ENCODE measurements at places on chromosomes 3 and 15.
A peak's percentile ranks its signal among the peaks of the same experiment; 100 is the strongest.

- DNase-seq = no peak
Observed at GRCh38 chr15:100099976-100100375, 241.8 kb downstream of the ADAMTS17 start.

DNA sequence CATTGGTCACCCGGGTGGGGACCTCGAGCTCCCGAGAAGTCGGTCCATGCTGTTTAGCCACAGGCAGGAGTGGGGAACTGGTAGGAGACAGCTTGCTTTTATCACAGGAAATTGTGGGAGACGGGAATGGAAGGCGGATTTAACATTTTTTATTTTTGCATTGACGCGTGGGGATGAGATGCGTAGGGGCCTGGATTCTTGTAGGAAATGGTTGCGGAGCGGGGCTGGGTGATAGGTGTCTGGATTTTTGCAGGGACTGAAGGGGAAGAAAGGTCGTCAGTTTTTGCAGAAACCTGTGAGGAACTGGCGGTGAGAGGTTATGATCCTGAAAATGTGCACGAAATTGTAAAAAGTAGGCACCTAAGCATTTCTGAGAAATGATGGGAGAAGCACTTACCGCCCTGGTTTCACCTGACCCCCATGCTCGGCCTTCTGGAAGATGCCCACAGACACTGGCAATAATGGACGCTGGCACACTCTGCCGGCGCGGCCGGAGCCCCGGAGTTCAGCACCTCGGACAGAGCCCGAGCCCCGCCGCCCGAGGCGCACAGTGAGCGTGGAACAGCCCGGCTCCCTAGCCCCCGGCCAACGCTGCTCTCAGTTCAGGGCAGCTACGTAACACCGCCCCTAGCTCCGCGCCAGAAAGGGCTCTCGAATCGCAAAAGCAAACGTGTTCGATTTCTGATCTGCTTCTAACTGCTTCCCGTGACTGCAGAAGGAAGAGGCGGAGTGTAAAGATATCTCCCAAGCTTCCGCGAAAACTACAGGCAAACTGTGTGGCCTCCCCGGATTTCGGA, 928 bp downstream of the ANKRD34C start:
- no peak for DNase-seq

DNA sequence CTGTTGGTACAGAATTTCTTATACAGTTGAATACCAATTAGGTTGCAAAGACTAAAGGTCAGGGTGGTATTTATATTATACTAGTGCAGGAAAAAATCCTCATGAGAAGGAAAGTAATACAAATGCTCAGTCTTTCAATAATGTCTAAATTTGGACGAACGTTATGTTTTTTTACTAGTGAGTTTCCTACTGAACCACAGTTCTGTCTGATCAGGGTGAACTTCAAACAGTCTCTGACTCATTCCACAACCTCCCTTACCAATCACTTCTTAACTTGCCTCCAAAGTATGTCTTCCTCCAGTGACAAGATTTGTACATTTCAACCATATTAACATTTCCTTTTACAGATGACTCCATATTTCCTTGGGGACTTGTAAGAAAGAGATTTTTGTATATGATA, 3.4 kb downstream of the TMEM212 start:
- DNase-seq = no peak

DNA sequence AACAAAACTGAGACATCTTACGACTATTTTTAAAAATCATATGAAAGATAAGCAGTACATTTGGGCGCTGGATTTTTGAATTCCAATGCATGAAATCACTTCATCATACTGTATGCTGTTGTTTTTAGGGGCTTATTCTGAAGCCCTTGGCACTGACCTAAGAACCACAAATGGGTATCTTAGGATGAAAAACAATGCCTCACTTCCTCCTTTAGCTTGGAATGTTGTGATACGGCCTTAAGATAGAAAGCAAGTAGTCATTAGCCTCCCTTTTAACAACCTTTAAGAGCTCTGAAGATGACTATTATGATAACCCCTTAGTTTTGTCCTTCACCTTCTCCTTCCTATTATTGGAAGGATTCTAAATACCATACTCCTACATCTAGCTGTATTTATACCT, 289.8 kb downstream of the ARPP21 start:
- no peak for DNase-seq

DNA sequence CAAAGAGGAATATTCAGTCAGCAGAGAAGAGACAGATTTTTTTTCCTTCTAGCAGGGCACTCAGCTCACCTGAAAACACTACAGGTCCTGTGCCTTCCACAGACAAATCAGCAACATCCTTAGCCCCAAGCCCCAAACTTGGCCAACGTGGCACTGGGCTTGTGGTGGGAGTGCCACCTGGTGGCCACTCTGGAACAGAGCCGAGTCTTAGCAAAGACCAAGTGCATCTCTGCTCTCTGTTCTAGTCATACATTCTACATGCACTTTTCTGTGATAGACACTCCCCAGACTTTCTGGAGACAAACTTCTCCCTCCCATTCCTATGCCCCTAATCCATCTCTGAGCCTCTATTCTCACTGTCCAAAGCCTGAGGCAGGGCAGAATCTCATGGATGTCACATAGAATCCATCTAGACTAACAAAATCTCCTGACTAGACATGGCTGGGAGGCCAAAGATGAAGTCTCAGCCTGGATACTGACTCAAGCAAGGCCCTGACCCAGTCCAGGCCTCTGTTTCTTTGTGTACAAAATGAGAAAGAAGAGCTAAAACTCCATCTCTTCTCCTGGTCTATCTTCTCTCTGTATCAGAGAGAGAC, 5.1 kb upstream of the SEMA7A start:
- DNase-seq = peak; percentile 26

GRCh38 chr3:142154186-142154585, 4.8 kb upstream of the TFDP2 start:
- DNase-seq = no peak

GRCh38 chr3:136250903-136251460, 842 bp downstream of the PCCB start:
- peak; percentile 13 for DNase-seq

GRCh38 chr3:152109038-152109437, 159.7 kb upstream of the MBNL1 start:
- DNase-seq = no peak

DNA sequence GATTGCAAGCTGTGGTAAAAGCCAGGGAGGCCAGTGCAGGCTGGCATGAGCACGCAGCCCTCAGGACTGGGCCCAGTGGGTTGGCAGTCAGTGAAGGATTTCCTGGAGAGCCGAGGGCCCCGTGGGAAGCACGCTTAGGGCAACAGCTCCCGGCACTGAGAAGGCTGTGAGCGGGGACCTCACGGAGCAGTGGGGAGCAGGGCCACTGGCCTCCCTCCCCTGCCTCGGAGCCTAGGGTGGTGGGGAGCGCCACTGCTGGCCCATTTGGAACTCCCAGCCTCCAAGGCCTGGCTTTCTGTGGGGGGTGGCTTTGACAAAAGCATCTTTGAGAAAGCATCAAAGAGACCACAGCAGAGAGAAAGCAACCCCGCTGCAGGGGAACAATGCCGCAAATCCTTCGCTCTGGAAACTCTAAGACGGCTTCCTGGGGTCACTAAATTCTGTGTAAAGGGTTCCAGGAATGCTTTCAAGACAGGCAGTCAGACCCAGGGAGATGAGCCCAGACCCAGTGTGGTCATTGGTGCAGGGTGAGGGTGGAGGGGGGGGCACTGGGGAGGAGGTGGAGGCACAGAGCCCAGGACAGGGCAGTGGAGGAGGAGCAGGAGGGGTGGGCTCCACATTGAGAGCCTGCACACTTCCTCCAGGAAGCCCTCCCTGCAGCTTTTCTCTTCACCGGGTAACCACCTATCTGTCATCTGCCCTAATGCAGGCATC, 9.5 kb upstream of the APBA2 start:
- no peak for DNase-seq

DNA sequence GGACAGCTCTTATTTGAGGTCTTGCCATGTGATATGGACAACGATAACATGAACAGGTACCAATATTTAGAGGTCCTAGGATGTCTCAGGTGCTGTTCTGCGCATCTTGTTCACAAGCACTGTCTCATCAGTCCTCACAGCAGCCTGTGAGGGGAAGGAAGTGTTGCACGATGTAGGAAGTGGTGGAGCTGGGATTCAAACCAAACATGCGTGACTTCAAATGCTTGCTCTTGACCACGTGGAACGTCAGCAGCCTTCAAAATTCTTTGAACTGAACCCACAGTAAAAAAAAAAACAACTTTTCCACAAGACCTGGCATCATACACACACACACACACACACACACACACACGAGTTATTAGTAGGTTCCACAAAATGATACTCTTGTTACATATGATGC, 153.4 kb upstream of the SMAD3 start:
- DNase-seq = no peak

- no peak for DNase-seq
Observed at GRCh38 chr15:70954171-70954570, 61.5 kb downstream of the LRRC49 start.

GRCh38 chr3:66885326-66886000, 112.6 kb upstream of the KBTBD8 start:
- no peak for DNase-seq

DNA sequence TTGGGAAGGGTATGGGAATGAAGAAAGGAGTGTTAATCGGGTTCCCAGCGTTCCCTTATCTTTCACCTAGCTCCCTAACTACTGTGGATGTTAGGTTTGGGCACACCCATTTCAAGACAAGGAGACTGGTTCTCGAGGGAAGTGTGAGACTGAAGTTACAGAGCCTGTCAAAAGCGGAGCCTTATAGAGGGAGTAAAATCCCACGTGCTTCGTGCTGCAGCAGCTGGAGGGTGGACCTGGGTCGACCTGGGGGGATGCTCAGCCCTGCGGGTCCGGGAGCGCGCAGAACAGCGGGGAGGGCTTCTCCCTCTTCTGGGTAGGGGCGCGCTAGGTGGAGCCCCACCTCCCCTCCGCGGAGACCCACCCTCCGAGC, 314 bp upstream of the TMED3 start:
- no peak for DNase-seq

DNA sequence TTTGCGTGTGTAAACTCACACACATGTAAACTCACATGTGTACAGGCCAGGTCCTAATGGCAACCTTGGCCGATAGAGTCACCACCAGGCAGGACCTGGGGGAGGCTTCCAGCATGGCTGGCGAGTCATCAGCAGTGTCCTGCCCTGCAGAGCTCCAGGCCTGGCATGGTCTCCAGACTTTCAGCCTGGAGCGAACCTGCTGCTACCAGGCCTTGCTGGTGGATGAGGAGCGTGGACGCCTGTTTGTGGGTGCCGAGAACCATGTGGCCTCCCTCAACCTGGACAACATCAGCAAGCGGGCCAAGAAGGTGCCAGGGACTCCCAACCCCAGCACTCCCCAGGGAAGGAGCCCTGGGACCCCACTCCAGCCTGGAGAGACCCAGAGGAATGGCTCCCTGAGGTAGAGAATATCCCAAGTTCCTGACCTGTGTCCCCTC, 1.0 kb downstream of the SEMA3B start:
- no peak for DNase-seq

GRCh38 chr15:72184165-72184811, 13.3 kb downstream of the GRAMD2A start:
- no peak for DNase-seq

DNA sequence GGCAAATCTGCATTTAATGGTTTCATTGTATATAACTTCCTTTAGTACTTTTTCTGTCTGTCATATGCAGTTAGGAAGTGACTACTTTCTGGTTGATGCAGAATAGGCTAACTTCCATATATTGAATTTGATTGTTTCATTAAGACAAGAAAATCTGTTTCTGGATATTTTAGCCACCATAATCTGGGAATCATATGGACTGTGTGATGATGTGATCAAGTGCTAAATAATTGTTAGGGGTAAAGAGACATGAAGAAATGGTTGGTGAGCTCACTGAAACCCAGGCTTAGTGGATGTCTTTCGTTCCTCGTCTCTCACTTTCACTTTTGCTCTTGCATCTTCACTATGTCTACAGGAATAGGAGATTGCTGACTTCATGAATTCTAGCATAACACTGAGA, 3.5 kb upstream of the MNS1 start:
- DNase-seq = no peak

- no peak for DNase-seq
Observed at GRCh38 chr15:26087881-26088280, 224.8 kb upstream of the ATP10A start.

- no peak for DNase-seq
Observed at GRCh38 chr3:112633757-112634156, 7.2 kb downstream of the CCDC80 start.

DNA sequence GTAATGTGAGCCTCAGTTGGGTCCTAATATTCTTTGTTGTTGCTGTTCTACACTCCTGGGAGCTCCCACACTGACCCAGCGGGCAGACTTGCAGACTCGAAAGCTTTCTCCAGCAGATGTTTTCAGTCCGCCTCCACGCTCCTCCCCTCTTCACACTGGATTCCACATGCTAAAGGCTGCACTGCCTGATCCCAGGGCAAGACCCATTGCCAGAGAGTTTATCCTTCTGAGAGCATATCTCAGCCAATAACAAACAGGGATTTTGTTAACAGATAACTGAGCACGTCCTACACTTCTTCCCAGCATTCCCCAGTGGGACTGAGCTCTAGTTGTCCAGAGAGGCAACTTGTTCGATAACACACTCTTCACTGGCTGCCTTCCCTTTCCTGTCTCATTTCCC, 8.0 kb upstream of the COL6A6 start:
- no peak for DNase-seq

- no peak for DNase-seq
Observed at GRCh38 chr3:143000528-143000927, 842 bp upstream of the U2SURP start.

- no peak for DNase-seq
Observed at GRCh38 chr3:55721716-55722484, 234.8 kb upstream of the WNT5A start.

DNA sequence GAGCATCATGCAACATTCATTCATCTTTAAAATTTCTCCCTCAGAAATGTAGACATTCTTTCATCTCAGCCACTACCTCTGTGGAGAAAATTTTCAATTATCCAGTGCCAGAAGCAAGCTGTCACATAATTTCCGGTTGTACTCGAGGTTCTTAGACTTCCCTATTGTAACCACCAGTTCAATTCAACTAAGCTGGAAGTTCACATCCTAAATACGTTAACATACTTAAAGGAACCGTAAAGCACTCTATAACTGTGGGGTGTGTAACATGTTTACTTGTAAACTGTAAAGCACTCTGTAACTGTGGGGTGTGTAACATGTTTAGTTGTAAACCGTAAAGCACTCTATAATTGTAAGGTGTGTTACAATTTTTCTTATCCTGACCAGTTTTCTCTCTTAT, 150.3 kb downstream of the PLCL2 start:
- DNase-seq = no peak

GRCh38 chr3:156341831-156342416, 213.0 kb downstream of the SSR3 start:
- no peak for DNase-seq

GRCh38 chr15:73753250-73754130, at the start of gene INSYN1:
Gene INSYN1, minus strand, starts transcription at chr15:73753351. Its CDS starts 2,221 bp downstream, at chr15:73751130.
- DNase-seq = no peak

All from NCI-H2227 treated with DMSO at 0.1 percent for 48 hours (cell line).